ENCODE measurements at places on chromosomes 2 and 18. TPM values are rescaled to one million over a fixed set of nuclear protein-coding genes. Genes with fewer than 3 reads are reported as not detected.

Gene ATOH8
- 11.2 TPM for total RNA-seq

Gene TBR1
- total RNA-seq: not detected

Gene ALK
- 0.13 TPM for total RNA-seq

DNA sequence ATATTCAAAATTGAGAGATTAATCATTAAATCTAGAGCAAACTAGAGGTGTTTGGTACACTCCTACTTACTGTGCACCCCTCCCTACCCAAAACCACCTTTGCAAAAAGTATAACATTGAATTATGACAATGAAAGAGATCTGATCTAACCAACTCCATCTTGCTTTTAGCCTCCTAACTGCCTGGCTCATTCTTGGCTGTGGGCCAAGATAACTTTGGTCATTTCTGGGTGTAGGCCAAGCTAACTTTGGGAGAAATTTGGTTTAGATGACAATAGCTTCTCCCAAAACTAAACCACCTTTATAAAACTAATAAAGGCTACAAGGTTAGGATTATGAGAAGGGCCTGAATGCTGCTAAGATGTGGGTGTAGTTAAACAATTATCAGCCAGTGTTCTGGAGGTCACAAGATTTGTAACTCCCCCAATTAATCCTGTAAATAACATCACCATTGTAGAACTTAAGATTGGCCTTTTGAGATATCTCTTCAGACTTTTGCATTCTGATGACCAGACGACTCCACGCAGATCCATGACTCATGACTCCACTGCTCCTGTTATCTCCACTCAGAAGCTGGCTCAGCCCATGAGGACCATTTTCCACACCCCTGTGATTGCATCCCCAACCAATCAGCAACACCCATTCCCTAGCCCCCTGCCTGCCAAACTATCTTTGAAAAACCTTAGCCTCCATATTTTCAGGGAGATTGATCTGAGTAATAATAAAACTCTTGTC lies 160.2 kb downstream of the FBXO15 start:
- DNase-seq: no peak

- no peak for DNase-seq
Measured at GRCh38 chr2:113021312-113021711, 16.1 kb downstream of the IL36A start.

DNA sequence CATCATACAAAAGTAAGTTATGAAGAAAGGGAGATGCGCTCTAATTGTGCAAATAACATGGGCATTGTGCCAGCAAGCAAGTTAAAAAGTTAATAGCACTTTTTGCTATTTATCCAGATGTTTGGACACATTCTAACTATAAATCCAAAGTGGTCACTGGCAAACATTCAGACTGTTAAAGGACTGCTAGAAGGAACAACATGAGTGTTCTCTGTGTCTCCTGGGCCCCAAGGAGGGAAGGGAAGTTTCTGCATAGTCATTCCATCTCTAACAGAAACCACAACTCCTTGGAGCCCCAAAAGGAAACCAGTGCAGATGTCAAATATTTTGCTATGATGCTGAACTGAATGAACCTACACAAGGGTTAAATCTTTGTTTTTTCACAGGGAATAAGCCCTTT lies 213.3 kb upstream of the HNRNPA3 start:
- DNase-seq: no peak

DNA sequence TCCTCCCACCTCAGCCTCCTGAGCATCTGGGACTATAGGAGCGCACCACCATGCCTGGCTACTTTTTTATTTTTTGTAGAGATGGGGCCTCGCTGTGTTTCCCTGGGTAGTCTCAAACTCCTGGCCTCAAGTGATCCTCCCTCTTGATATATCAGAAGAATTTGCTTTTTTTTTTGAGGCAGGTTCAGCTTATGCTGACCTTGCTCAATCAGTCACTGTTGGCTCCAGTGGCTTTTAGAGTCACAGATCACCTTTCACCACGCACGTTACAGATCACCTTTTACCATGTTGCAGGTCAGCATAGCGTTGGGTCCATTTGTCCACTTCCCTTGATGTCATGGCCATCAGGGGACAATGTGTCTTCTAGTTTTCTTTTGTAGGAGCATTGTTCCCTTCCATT lies 36.1 kb downstream of the DCAF17 start:
- no peak for DNase-seq

DNA sequence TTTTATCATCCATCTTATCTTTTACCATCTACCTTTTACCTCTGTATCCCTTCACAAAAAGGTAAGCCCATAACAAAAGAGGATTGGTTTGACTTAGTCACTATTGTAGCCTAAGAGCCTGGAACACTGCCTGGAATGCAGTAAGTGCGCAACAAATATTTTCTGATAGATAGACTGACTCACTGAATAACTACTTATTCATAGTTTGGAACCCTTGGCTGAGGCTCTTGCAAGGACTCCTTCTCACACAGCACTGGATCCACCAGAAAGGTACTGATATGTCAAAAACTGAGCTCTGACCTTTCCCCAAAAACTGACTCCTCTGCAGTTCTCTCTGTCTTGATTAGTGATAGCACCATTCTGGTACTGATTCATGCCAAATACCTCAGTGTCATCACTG lies 426.7 kb downstream of the SETBP1 start:
- no peak for DNase-seq

DNA sequence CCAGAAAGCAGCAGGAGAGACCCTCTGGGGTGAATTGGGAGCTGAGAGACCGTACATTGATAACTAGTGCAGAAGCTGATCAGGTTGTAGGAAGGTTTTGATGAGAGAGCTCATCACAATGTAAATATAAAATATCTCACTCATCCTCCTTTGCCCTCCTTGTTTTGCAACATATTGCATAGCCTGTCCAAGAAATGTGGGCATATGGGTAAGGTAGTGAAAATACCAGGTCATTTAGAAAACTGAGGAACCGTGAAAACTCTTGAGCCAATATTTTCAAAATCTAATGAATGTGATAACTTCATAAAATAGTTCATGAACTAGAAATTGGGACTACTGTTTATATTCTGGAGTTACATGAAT lies 31.4 kb downstream of the C18orf54 start:
- DNase-seq: no peak

- no peak for DNase-seq
Measured at GRCh38 chr2:69796174-69796573, 33.3 kb upstream of the GMCL1 start.

DNA sequence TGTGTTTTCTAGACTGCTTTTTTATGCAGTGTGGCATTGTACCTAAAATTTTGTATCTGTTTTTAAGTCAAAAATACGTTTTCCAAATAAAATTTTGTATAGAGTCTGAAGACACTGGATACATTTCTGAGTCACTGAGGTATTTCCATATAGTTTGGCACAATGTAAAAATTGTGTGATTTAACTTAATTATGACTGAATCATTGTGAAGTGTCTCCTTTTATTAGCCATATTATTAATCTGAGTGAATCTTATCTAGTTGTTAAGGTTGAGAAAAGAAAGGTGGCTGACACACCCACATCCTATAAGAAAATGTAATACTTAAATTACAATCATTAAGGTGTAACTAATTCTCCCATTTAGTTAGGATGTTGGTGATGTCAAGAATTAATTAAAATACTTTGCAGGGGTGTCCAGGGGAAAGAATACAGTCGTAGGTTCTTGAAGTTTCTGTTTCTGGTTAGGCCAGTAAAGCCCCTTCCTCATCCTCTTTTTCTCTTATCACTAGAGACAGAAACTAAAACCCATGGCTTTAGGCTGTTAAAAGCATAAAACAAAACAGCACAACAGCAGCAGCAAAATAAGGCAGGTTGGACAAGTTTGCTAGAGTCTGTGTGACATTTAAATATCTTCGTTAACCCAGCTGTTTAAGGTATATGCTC lies 71.6 kb downstream of the UBE2E3 start:
- no peak for DNase-seq

- no peak for DNase-seq
Measured at GRCh38 chr2:27219091-27219490, 1.9 kb downstream of the CAD start.

DNA sequence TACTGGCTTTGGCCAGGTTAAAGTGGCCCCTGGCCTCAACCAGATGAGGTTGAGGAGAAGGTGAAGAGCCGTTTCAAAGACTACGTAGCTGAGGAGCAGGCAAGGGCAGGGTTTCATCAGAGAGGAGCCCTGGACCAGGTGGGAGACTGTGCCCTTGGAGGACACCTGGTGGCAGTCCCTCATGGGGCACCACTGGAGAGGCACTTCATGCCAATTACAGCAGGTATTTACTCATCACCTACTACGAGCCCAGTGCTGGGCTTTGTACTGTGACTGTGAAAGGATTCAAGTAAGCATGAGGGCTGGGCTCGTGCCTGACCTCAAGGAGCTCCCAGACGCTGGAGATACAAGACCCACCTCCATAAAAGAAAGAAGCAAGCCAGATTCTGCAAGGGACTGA lies 37.6 kb downstream of the SMAD7 start:
- peak; percentile 39 for DNase-seq

Data from kidney (tissue), 22 donors.